Smooth muscle cell of trachea (primary cell): ENCODE measurements at places on chromosomes 5 and 9. TPM values are rescaled to one million over a fixed set of nuclear protein-coding genes. Genes with fewer than 3 reads are reported as not detected.

The ABL1 gene
- total RNA-seq, result 107 and 109 TPM in 2 replicates

The DAB2IP gene
- 6.7 and 22.2 TPM in 2 replicates for total RNA-seq

The BTNL9 gene
- total RNA-seq, result not detected in 2 replicates

The AQP7 gene
- total RNA-seq, result 0.29 and 0.99 TPM in 2 replicates

The PRUNE2 gene
- 10.6 and 11.4 TPM in 2 replicates for total RNA-seq

The SH3GL2 gene
- total RNA-seq, result 0.15 TPM in 1 of 2 replicates, not detected in the other

The CTSL gene
- total RNA-seq, result 1,109 and 1,131 TPM in 2 replicates

The ZDHHC12 gene
- 44.8 and 51.5 TPM in 2 replicates for total RNA-seq
